GM12865 (cell line): ENCODE measurements at places on chromosomes 2 and 18.

DNA sequence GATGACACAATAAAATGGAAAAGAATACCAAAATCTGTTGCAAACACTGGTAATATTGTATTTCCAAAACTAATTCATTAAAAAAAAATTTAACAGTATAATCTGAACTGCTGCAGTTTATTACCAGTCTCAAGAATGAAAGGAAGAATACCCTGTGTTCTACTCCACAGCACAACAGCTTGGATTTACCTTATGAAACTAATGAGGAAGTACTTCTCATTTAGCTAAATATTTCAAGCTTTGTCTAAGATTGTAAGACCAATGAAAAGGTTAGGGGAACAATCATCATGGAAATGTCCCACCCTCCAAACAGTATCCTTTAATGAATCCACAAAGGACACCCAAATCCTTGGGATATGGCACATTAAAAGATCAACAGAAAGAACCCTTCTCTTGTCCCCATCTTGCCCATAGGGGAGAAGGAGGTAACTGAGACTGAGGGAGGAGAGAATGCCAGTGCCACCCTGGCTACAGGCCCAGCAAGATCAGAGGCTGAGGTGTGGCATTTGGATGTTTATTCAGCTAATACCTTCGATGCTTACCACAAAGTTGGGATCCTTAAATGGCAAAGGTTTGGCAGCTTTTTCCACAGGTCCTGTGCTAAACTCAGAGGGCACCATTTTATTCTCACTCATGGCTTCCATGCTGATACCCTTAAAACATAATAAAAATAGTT is 17.7 kb downstream of the INO80C start:
- no peak for DNase-seq

DNA sequence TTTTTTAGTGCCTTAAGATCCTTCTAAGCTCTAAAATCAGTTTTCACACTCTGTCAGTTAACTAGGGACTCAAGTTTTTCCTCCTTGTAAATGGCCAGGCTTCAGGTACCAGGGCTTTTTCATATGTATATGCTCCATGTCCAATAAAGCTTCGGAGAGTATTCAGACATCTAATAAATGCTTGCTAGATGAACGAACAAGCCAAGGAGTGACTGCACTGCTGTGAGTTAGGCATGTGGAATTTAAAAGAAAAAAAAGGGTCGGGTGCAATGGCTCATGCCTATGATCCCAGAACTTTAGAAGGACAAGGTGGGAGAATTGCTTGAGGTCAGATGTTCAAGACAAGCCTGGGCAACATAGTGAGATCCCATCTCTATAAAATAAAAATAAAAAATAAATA is 81.9 kb downstream of the CDH2 start:
- DNase-seq, result no peak

GRCh38 chr2:206799083-206799482 is 33.7 kb downstream of the FASTKD2 start:
- no peak for DNase-seq

GRCh38 chr2:74186038-74186437 is 7.4 kb upstream of the MOB1A start:
- DNase-seq, result peak; percentile 93

DNA sequence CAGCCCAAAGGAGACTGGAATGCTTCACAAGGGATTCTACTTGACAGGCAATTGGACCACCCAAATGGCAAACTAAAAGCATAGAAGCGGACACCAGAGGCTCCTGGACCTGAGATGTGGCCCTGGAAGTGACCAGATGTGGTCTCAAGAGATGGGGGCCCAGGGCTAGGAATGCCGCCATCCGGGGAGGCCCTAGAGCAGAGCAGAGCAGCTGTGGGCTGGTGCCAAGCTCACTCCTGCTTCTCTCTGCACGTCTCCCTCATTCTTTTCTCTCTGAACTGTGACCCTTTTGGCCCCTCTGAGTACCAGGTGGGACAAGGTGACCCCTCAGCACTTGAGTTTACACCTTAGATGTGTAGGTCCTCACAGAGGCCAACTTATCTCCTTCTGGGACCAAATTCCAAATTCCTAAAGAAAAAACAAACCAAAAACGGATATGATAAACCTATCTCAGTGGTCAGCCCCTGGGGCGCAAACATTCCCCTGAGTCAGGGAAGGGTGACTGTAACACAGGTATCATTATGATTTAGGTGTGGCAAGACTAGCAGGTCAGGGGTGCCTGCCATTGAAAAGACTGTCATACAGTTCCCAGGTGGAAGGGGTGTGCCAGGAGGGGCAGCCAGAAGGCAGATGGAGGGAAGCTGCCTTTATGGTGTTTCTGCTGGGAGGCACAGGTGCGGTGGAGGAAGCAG is 6.5 kb upstream of the IL1R2 start:
- DNase-seq, result no peak

DNA sequence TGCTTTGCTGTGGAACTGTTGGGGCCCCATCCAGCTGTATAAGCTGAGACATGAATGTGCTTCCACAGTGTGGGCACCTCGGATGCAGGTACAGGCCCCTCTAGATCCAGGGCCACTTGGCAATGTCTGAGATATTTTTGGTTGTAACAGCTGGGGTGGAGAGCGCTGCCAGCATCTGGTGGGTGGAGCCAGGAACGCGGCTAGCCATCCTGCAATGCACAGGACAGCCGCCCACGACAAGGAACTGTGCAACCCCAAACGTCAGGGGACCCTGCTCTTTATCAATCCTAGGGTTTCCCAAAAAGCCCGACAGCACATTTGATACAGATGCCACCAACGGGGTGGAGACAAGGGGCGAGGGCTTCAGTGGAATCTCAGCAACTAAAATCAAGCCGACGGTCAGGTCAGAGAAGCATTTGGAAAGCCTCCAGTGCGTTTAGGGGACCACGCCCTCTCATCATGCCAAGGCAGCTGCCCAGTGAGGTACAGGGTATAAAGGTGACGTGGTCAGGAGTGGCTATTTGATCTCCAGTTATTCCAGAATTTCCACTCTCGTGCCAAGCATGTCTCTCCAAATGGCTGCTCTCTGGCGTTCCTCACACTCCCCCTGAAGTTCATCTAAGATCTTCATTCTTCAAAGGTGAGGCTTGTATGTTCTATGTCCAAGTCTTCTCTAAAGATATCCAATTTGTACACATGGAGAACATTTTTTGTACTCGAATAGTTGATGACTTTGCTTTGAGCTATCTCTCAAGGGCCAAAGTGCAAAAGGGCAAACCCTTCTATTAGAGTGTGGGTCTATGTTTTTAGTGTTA is 55.7 kb downstream of the LRRFIP1 start:
- DNase-seq, result no peak

GRCh38 chr18:55300936-55301531 is 287.0 kb downstream of the TCF4 start:
- DNase-seq, result peak; percentile 58

GRCh38 chr2:98854682-98855081 is 81.3 kb downstream of the CRACDL start:
- no peak for DNase-seq

- no peak for DNase-seq
Measured at GRCh38 chr2:238515377-238515776, 88.7 kb downstream of the ASB1 start.

DNA sequence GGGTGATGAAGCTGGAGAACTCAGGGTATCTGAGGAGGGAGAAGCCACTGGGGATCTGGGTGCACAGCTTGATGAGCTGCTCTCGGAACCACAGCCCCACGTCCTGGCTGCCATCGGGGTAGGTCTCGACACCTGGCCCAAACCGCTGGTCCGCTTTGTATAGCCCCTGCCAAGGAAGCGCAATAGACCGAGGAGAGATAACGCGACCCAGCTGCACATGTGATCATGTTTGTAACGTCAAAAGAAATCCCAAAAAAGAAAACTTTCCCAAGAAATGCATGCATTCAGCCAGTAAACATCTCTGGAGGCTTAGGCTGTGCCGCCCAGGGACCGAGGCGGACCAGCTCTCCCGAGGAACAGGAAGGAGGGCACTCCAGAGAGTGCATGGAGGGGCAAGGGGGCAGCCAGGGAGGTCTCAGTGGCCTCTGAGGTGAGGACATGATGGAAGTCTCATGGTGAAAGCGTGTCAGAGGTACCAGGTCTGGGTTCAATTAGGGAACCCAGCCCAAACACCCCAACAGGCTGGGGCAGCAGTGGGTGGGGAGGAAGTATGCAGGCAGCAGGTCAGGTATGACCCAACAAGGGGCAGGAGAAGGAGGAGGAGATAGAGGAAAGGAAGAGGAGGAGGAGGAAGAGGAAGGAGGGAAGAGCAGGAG is 28.3 kb downstream of the ANKMY1 start:
- no peak for DNase-seq

DNA sequence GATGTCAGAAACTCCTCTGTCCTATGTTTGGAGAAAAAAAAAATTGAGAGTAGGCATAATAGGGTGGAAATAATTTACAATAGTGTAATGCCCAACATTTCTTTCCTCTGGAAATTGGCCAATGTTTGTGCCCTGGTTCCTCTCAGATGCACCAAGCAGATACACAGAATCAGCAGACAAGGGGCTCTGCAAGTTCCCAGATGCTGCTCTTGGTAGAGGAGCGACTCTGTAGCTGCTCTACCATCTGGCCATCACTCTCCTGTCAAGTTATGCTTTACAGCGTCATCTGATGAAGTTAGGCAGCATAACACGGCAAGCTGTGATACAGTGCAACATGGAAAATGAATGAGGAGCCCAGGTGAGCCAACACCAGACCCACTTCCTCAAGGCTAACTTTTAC is 1.6 kb downstream of the DYTN start:
- no peak for DNase-seq

GRCh38 chr2:69386360-69386759 is 667 bp downstream of the GFPT1 start:
- peak; percentile 30 for DNase-seq

DNA sequence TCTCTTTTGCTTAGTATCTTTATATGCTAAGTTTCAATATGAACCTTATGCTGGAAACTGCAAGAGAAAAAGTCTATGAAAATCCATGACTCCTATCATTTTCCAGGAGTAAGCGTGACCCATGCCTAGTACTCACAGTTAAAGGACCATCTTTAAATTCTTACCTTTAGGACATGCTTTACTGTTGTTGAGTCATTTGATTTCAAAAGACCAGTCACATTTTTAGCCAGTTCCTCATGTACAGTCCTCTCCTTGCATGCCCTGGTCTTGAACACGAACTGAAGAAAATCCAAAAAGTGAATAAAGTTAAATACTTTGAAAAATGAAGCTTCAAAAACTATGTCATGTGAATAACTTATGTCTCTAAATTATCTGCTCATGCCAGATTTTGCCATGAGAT is 117.8 kb upstream of the CCDC195 start:
- DNase-seq, result no peak

GRCh38 chr18:23357996-23358594 is 95.0 kb upstream of the RIOK3 start:
- no peak for DNase-seq

- no peak for DNase-seq
Measured at GRCh38 chr18:13183790-13184189, 34.8 kb upstream of the LDLRAD4 start.

DNA sequence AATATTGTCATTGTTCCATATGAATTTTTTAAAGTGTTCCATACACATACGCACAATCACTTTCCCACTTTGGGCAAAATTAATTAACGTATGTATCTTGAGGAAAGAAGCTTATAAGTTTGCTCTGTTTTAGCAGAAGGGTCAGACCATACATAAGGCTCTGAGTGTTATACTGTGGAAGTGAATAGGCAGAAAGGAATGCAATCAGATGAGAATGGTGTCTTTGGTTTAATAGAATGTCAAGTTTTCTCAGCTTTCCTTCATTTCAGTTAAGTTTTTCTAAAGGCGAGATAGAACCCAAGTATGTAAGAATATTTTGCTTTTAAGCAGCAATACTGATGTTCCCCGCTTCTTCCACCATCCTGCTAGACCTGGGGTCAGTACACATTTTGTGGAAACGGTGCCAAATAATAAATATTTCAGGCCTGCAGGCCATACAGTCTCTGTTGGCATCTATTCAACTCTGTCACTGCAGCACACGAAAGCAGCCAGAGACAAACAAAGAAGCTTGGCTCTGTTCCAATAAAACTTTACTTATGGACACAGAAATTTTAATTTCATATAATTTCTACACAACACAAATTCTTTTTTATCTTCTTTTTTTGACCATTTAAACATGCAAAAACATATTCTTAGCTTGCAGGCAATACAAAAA is 100.6 kb downstream of the UPP2 start:
- DNase-seq, result no peak

GRCh38 chr2:230916218-230916617 is 8.8 kb downstream of the GPR55 start:
- no peak for DNase-seq

- peak; percentile 71 for DNase-seq
Measured at GRCh38 chr2:142165790-142166189, 35.0 kb upstream of the LRP1B start.

DNA sequence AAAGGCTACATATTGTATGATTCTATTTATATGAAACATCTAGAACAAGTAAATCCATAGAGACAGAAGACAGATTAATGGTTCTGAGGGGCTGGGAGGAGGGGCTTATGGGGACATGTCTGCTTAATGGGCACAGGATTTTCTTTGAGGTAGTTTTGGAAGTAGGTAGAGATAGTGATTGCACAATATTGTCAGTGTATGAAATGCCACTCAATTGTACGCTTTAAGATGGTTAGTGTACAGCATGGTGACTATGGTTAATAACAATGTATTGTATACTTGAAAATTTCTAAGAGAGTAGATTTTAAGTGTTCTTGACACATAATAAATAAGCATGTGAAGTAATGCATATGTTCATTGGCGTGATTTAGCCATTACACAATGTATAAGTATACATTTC is 68.4 kb downstream of the SP3 start:
- no peak for DNase-seq

GRCh38 chr2:9473985-9474360 is 378 bp upstream of the IAH1 start:
- peak; percentile 72 for DNase-seq

GRCh38 chr2:144645083-144645778 is 125.3 kb upstream of the ZEB2 start:
- DNase-seq, result no peak

DNA sequence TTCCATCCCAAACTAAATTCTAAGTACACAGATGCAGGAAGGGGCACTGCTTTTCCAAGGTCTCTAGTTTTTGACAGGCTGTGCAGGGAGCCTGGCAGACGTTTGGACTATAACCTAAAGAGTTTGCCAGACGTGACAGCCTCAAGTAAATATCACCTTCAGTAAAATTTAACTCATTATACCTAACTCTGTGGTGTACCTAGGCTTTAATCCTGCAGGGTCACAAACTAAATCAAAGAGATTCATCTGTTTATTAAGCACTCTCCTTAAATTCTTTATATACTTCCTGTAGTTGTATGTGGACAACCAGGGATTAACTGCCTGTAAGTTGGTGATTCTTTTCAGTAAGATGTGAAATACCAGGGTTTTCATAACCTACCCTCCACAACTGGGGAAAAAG is 92.9 kb downstream of the ACVR1 start:
- no peak for DNase-seq

DNA sequence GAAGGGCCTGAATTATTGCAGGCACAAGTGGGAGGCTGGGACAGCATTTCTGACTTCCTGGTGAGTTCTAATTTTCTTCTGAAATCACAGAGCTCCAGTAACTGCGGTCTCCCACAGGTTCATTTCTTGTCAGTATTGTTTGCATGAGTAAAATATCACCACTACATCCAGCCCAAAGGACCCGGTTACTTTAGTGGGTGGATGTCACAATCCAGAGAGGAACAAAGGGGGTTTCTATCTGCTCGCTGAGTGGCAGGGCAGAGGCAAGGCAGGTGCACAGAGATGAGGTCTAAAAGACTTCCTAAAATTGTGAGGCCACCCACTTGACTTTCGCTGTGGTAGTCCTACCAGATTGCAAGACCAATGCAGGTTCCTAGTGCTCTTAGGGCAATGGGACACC is 800.4 kb upstream of the ID2 start:
- peak; percentile 43 for DNase-seq
